IPS DF 6.9 (cell line): ENCODE measurements at places on chromosomes 3 and 15.

- no peak for DNase-seq
Measured at GRCh38 chr3:127444761-127445160, 145.8 kb downstream of the TPRA1 start.

GRCh38 chr15:100200287-100200880 lies 141.4 kb downstream of the ADAMTS17 start:
- no peak for DNase-seq

DNA sequence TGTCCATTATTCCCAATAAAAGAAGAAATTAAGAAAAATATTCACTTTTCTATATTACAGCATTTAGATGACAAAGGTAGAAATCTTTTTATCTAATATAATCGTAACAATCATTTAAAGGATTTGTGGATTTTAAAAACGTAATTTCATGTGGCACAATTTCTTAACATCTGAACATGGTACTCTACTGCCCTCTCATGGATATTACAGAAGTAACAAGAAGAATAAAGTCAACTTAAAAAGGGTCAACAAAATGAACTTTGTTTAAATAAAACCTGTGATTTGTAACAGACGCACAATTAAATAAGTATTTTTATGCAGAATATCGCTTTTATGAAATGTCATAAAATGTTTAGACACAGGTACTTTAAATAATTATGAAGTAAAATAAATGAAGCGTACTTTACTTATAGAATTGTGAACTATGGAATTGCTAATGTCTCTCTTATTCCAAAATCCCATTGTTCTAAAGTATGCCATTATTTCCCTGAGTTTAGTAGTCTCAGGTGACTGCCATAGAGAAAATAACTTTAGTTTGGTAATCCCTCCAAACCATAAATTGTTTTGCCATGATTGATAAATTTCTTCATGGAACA lies 366.8 kb upstream of the ZNF385D start:
- peak; percentile 1 for DNase-seq

- no peak for DNase-seq
Measured at GRCh38 chr3:192207239-192207638, 520.1 kb downstream of the FGF12 start.

- no peak for DNase-seq
Measured at GRCh38 chr3:99731499-99731898, 86.2 kb upstream of the CMSS1 start.

GRCh38 chr3:197478746-197479668 lies 76.8 kb downstream of the BDH1 start:
- DNase-seq: no peak

DNA sequence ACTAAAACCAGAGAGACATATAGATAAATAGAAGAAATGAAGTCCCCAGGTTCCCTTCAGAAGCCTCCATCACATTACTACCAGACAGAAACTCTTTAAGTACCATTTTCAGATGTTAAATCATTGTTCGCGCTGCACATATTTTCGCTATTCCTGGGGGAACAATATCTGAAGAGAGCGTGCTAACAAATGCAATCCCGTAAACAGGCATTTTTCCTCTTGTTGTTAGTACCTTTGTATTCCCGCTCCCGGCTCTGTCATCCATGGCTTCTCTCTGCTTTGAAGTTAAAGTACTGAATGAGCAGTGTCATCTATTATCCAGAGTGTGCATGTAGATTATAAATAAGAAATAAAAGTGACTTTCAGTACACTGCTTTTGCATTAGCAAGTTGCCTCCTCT lies 412.3 kb downstream of the FOXP1 start:
- no peak for DNase-seq

- no peak for DNase-seq
Measured at GRCh38 chr3:110900576-110900975, 171.0 kb upstream of the NECTIN3 start.

GRCh38 chr15:92845126-92845508 lies 55.0 kb upstream of the CHD2 start:
- no peak for DNase-seq

DNA sequence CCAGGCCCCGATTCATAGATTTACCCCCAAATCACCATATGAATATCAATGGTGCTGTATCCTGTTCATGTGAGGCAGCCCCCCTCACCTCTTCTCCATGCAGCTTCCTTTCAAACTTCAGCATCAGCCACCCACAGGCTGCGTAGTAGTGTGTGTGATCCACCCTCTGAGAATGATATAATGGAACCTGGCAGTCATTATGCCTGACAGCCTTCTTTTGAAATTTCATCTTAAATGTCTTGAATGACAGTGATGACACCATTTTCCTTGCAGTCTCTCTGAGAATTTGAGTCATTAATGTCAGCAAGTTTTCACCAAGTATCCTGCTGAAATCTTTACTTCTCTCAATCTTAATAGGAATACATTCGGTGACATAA lies 3.5 kb upstream of the CLRN1 start:
- DNase-seq: no peak

DNA sequence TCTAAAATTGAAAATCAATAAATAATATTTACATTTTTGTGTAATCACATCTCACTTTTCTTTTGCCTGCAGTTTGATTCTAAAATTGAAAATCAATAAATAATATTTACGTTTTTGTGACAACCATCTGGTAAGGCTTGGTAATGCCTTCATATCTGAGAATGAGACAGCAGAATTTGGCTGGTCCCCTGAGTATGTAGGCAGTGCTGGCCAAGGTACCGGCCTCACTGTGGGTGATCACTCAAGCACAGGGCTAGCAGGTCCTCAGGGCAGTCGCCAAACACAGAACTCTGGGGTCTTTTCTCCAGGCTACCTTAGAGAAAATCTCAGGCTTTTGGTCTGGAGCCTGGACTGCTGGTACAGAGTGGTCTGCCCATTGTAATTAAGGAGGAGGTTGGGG lies 26.2 kb downstream of the RTP3 start:
- DNase-seq: no peak

DNA sequence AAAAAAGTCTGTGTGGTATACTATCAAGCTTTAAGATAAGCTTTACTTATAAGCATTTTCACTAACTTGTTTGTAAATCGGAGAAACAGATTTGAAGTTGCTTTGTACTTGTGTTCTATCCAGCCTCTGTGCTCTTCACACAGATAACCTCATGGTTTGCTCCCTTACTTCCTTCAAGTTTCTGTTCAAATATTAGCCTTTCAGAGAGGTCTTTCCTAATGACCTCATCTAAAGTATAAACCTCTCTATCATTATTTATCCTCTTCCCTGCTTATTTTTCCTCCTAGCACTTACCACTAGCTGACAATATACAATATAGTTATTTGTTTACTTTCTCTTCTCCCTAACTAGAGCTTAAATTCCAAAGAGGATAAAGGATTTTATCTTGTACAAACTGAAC lies 180.0 kb downstream of the CBLB start:
- DNase-seq: no peak

DNA sequence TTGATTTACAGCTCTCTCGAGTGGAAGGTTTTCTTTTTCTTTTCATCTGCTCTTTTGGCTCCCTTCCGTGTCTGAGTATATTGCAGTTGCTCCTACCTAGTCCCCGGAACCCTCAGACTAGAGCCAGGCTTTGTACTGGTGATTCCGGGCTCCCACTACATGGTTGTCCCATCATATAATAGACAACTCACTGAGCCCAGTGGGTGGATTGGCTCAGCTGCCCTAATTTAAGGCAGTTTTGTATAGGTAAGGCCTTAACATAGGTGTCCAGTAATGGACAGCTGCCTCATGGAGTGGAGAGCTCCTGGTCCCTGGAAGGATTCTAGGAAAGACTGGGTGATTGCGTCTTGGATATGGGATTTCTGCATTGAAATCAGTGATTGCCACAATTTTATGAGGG lies 58.0 kb downstream of the KY start:
- DNase-seq: no peak
